SHP77 (cell line): ENCODE measurements at places on chromosomes 11 and 22.
A peak's percentile ranks its signal among the peaks of the same experiment; 100 is the strongest.

DNA sequence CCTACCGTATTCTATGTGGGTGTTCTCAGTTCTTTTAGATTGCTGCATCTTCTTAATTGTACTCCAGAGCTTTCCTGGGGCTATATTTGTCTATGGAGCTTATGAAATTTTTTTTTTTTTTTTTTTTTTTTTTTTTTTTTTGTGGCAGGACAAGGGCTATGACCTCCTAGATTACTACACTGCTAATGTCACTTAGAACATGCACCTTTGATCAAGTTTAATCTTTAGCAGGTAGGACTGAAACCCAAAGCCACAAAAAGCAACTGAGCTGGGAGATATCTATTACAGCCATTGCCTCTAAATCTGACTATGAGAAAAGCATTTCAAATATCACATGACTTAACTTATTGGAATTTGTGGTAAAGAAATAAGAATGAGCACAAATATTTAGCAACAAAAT lies 21.7 kb upstream of the ABTB2 start:
- DNase-seq = no peak

DNA sequence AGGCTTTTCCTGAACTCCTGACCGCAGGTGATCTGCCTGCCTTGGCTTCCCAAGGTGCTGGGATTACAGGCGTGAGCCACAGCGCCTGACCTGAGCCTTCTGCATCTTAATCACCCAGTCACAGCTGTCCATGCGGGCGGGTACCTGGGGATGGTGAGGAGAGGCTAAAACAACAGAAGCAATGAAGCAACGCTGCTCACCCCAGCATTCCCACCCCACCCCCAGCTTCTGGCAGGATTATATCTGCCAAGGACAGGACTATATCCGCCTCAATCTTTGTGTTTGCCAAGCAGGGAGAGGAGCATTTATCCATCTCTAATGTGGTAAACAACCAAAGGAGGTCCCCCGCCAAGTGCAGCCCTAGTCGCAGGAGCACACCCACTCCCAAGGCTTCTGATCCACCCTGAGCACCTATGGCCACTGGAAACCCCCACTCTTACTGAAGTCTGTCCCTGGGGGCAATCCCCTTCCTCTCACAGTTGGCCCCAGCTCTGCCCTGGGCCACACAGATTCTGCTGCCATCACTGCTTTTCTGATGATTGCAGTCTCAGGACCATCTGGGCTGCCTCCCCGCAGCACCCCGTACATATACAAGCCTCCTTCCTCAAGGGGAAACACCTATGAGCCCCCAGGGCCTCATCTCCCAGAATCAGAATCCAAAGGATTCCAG lies 8.8 kb upstream of the LGALS2 start:
- no peak for DNase-seq

GRCh38 chr22:24141586-24141985 lies 39.7 kb upstream of the SUSD2 start:
- DNase-seq = no peak

- DNase-seq = no peak
These were observed 1387.0 kb upstream of the RAG2 start for GRCh38 chr11:37984991-37985390.

- no peak for DNase-seq
These were observed 689 bp upstream of the RAB39A start for GRCh38 chr11:107927559-107927958.

DNA sequence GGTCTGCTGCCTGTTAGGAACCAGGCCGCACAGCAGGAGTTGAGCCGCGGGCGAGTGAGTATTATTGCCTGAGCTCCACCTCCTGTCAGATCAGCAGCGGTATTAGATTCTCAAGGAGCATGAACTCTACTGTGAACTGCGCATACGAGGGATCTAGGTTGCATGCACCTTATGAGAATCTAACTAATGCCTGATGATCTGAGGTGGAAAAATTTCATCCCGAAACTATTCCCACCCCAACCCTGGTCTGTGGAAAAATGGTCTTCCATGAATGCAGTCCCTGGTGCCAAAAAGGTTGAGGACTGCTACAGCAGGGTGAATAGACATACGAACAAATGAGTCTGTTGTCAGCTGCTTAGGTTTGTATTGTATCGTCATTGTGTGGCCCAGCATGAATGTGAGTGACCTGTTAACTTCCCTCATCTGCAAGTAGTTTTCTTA lies 29.8 kb downstream of the RNF141 start:
- DNase-seq = no peak

DNA sequence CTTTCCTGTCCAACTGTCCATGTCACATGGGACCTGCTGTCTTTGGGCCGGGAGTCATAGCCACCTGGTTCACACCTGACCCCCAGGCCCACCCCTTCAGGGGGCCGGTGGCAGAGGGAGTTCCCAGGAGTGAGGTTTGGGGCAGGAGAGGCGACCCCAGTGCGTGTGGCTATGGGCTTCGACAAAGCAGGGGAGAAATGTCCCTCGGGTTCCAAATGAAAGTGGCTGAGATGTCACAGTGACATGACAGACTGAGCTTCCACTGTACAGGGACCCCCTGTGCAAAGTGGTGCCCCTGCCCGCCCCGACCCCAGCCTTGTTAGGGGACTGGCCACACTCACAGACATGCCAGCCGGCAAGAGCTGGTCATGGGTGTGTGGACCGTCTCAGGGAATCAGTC lies 1297.0 kb downstream of the BRD1 start:
- no peak for DNase-seq

DNA sequence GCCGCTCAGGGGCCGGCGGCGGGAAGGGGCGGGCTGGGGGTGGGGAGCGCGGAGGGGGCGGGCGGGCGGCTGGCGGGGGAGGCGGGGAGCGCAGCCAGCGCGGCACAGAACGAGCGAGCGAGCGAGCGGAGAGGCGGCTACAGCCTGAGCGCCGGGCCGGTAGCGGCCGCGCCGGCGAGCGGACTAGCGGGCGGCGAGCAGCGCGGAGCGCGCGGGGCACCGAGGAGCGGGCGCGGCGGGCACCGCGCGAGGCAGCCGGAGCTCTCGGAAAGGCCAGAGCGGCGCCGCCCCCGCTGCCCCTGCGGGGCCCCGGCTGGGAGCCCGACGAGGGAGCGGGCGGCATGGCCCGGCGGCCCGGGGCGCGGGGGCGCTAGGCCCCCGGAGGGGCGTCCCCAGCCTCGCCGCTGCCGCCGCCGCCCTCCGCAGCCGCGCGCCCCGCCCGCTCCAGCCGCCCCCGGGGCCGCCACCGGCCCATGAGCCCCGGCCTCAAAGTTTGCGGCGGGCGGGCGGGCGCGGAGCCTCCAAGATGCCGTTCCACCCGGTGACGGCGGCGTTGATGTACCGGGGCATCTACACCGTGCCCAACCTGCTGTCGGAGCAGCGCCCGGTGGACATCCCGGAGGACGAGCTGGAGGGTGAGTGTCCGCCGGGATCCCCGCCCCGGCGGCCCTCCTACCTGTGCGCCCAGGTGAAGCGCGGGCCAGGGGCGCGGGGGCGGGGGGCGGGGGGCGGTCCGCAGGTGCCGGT lies at the start of gene CABP7:
Gene CABP7, plus strand, starts transcription at position 105 of the 747 bp plus-strand sequence. Its CDS starts 422 bp downstream, at position 527.
- no peak for DNase-seq

- DNase-seq = no peak
These were observed 125.1 kb downstream of the BCR start for GRCh38 chr22:23305321-23305910.

GRCh38 chr11:126310200-126310991 lies 6.5 kb downstream of the DCPS start:
- DNase-seq = peak; percentile 62

- DNase-seq = no peak
These were observed 16.8 kb downstream of the MUC2 start for GRCh38 chr11:1091332-1092083.

DNA sequence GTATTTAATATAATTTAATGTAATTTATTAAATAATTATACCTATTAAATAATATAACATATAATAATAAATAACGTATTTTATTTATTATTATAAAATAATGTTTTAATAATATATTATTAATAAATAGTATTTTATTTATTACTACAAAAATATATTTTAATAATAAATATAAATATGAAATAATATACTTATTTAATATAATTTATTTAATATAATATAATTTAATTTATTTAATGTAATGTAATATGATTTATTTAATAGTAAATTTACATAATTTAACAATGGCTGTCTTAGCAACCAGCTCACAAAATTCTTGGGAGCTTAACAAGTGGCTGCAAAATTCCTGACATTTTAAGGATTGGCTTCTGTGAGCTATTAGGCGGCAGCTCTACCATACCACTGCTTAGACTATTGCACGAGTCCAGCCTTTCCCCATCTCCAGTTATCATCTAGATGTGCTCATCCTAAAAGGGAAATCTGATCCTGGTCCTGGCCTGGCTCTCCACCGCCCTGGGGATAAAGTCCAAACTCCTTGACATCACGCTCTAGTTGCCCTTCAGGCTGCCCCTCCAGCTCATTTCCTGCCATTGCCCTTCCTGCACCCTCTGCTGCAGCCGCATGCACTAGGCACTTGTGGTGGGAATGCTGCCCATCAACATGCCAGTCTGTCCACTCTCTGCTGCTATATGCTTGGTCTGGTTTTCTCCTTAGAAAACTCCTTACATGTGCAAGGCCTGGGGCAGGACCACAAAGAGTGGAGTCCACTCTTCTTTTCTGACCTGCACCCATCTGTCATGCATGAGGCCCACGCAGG lies 9.8 kb downstream of the MMP20 start:
- DNase-seq = no peak

GRCh38 chr11:65355776-65356393 lies 1.3 kb downstream of the TIGD3 start:
- no peak for DNase-seq

DNA sequence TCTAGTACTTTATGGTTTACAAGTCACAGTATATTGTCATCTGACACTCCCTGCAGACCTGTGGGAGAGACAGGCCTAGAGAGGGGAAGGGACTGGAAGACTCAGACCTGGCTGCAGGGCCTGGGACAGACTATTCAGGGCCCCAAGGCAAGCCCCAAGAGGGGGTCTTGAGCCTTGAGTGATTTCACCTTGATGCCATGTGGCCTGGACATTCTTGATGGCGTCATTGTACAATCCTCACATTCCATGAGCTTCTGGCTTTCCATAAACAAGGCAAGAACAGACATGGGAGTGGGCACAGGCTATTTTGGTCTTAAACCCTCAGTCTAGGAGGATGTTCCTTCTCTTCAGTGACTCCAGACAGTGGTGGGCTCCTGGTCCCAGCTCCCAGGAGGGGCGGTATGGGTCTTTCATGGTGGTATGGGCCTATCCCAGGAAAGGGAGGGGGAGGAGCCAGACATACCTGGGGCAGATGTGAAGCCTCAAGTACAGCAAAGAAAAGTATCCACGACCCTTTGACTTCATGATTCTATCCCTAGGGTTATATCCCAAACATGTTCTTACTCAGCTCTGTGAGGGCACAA lies 1.8 kb upstream of the TBC1D10A start:
- no peak for DNase-seq

- peak; percentile 95 for DNase-seq
These were observed at the start of gene POLDIP3 for GRCh38 chr22:42614312-42615091. Gene POLDIP3, minus strand, starts transcription at chr22:42614883. Its CDS starts 26 bp downstream, at chr22:42614857.

- DNase-seq = no peak
These were observed 953.2 kb downstream of the OPCML start for GRCh38 chr11:132579136-132579535.

- no peak for DNase-seq
These were observed 18.4 kb upstream of the OR4C5 start for GRCh38 chr11:48384670-48385069.

DNA sequence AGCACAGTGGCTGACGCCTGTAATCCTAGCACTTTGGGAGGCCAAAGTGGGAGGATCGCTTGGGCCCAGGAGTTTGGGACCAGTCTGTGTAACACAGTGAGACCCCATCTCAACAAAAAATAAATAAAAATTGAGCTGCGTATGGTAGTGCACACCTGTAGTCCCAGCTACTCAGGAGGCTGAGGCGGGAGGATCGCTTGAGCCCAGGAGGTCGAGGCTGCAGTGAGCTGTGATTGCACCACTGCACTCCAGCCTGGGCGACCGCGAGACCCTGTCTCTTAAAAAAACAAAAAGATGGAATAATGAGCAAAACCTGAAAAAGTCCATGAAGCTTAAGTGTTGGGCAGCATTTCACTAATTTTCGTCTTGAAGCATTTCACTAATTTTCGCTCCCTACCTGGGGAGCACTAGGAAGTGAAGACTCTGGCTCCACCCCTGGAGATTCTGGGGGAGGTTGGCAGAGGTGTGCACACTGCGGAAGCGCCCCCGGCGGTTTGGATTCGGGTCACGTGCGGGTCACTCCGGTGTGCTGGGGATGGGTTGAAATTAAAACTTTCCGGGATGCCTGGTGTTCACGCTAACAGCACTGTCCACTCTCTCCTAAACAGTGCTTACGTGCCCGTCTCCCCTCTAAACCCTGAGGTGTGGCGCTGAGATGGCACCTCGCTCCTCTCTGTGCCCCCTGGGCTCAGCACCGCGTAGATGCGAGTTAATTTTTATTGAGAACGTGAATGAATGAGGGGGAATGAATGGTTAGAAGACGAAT lies 906 bp upstream of the NAA40 start:
- DNase-seq = peak; percentile 66

GRCh38 chr11:18698341-18699268 lies at the start of gene TMEM86A:
Gene TMEM86A, plus strand, starts transcription at chr11:18698779. Its CDS starts 108 bp downstream, at chr11:18698887.
- peak; percentile 78 for DNase-seq

DNA sequence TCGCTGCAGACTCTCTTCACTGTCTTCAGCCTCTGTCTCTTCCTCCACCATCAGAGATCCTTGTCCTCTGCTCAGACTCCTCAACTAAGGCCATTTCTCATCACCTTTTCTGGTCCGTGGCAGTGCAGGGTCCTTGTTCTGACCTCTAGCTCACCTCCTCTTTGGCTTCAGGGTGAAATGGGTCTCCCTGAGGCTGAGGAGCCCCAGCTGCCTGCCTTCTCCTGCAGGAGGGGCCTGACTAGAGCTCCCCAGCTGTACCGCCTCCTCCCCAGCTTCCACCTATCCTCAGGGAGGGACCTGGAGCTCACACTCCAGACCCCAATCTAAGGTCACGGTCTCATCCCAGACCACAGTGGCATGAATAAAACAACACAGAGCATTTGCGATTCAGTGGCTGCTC lies 203.0 kb downstream of the TRIM29 start:
- DNase-seq = no peak

- DNase-seq = no peak
These were observed 482.3 kb upstream of the CCDC90B start for GRCh38 chr11:83768489-83768888.

DNA sequence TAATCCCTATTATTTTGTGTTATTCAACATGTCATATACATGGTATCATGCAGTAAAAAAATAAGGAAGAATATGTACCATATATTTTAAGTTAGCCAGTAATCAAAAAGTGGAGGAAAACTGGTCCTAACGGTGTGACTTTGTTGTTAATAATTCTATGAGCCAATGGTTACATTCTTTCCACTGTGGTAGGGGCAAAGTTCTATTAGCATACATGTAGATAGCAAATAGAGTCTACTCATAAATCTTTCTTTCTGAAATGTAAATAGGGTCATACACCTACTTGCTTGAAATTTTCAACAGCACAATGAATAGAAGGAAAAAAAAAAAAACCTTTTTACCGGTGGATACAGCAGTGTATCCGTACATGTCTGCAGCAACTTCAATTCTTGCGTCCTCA lies 364.8 kb downstream of the RAB38 start:
- no peak for DNase-seq

DNA sequence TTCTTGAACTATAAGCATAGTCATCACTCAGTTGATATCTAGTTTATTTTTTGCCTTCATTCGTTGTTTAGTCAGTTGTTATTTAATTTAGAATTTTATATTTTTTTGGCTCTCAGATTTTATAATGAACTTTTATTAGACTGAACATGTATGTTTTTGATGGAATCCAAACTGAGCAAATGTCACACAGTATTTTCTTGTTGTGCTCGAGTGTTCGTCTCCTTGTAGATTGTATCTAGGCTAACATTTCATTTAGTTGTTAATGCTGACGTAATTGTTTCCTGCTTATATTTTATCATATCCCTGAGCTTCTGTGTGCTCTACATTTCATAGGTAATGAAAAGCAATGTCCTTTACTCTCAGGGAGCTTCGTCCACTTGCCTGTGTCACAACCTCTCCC lies 286.2 kb downstream of the TMEM135 start:
- no peak for DNase-seq
